ENCODE measurements at places on chromosomes 1 and 21. TPM values are rescaled to one million over a fixed set of nuclear protein-coding genes. Genes with fewer than 3 reads are reported as not detected.

The LIX1L gene
- 1.8 TPM for total RNA-seq

The TNFSF4 gene
- total RNA-seq = 0.13 TPM

The GJA4 gene
- not detected for total RNA-seq

The AHDC1 gene
- 5.0 TPM for total RNA-seq

The AADACL4 gene
- not detected for total RNA-seq

The FCRL5 gene
- not detected for total RNA-seq

The BCAR3 gene
- 26.2 TPM for total RNA-seq

The HES3 gene
- not detected for total RNA-seq

The TNN gene
- not detected for total RNA-seq

The DNAH14 gene
- 11.9 TPM for total RNA-seq

The CRABP2 gene
- total RNA-seq = 5.3 TPM

The LCA5L gene
- total RNA-seq = 3.2 TPM

The PRAMEF18 gene
- not detected for total RNA-seq

The KCNT2 gene
- total RNA-seq = 0.38 TPM

The CRNN gene
- 6.6 TPM for total RNA-seq

The ARMH1 gene
- not detected for total RNA-seq

The ANGPTL3 gene
- not detected for total RNA-seq

The ANGPTL1 gene
- total RNA-seq = not detected

The LORICRIN gene
- total RNA-seq = not detected

The LCE4A gene
- not detected for total RNA-seq

The NTNG1 gene
- total RNA-seq = 2.4 TPM

Measured in bronchial epithelial cell (primary cell).